ENCODE measurements at places on chromosomes 11 and 22.

- DNase-seq: no peak
Observed at GRCh38 chr11:79241852-79242241, 199.0 kb downstream of the TENM4 start.

GRCh38 chr22:40212121-40212520 lies 34.4 kb downstream of the TNRC6B start:
- no peak for DNase-seq

GRCh38 chr22:42939941-42940653 lies 74.9 kb downstream of the PACSIN2 start:
- peak; percentile 93 for DNase-seq

GRCh38 chr11:123209591-123209990 lies 14.5 kb upstream of the CLMP start:
- no peak for DNase-seq

GRCh38 chr11:61793829-61794204 lies 1.1 kb downstream of the FEN1 start:
- no peak for DNase-seq
